ENCODE measurements at places on chromosomes 3 and 15. TPM values are rescaled to one million over a fixed set of nuclear protein-coding genes. Genes with fewer than 3 reads are reported as not detected.

- DNase-seq: no peak
Observed at GRCh38 chr3:172256101-172256734, 192.0 kb downstream of the GHSR start.

- DNase-seq: no peak
Observed at GRCh38 chr3:106367496-106367895, 498.7 kb upstream of the CBLB start.

Gene PRR23C
- not detected for total RNA-seq

- DNase-seq: no peak
Observed at GRCh38 chr3:69563151-69563550, 176.1 kb upstream of the MITF start.

- DNase-seq: no peak
Observed at GRCh38 chr3:3509665-3510064, 289.6 kb upstream of the LRRN1 start.

Gene DPPA2
- total RNA-seq: not detected

Gene XYLB
- total RNA-seq: 4.7 TPM

Gene GPR171
- not detected for total RNA-seq

Gene AGTR1
- total RNA-seq: not detected

- no peak for DNase-seq
Observed at GRCh38 chr3:66435989-66436388, 64.8 kb downstream of the LRIG1 start.

DNA sequence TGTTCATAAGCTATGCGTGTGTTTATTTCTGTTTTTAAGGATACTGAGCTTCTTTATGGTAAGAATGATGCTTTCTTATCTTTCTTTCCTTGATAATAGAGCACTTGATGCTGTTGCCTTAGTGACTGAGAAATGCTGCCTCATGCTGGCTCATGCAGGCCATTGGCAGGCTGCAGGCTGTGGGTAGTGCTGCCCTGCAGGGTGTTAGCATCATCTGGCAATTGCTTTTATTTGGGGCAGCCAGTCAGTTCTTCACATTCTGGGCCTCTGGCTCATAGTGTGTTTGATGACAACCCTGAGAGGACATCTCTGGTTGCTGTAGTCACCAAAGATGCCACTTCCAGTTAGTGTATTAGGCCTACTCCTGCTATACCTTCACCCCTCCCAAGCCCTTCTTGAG lies 66.2 kb upstream of the ONECUT1 start:
- DNase-seq: no peak

Gene CCR1
- total RNA-seq: not detected

GRCh38 chr15:88909956-88910831 lies 3.0 kb downstream of the MFGE8 start:
- DNase-seq: no peak

DNA sequence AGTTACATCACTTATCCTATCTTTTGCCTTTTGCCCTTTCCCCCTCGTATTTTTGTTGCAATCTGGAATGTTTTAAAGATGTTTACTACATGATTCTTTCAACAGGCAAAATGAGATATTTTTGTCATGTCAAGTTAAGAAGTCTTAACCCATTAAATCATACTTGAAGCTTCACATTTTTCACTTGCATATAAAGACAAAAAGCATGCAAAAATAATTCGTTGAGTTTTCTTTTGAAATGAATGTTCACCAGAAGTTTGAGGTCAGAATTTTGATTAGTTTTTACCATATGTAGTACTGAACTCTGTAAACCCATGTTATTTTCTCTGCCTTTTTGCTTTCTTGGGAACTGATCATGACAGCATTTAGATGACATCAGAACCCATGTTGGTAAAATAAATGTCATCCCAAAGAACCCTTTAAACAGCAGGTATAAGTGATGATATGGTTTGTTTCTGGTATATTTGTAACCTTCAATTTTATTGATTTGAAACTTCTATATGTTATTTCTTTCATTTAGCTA lies 188.5 kb downstream of the GHSR start:
- no peak for DNase-seq

DNA sequence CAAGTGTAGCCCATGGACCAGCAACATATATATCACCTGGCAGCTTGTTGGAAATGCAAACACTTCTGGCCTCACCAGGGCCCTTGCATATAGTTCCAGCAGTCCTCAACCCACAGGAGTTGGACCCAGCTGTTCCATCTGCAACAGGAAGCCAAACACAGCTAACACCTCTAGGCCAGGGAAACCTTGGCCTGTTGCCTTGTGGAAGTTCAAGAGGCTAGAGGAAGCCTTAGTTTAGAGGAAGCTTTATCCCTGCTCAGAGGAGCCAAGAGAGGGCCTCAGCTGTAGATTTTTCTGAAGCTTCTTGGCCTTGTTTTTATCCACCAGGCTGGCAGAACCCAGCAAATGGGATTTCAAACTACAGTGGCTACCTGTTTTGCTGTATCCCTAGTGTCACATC lies 11.4 kb downstream of the FHIT start:
- no peak for DNase-seq

Gene P3H2
- total RNA-seq: 19.6 TPM

GRCh38 chr3:5005367-5005766 lies 26.1 kb downstream of the BHLHE40 start:
- no peak for DNase-seq

Gene ZNF35
- 11.3 TPM for total RNA-seq

Gene IL5RA
- total RNA-seq: not detected

GRCh38 chr3:15845475-15845874 lies 47.7 kb upstream of the ANKRD28 start:
- no peak for DNase-seq

- no peak for DNase-seq
Observed at GRCh38 chr3:36297195-36297594, 83.1 kb upstream of the STAC start.

Gene ANKRD63
- 2.5 TPM for total RNA-seq

GRCh38 chr3:23937296-23937695 lies 7.8 kb upstream of the NR1D2 start:
- no peak for DNase-seq

DNA sequence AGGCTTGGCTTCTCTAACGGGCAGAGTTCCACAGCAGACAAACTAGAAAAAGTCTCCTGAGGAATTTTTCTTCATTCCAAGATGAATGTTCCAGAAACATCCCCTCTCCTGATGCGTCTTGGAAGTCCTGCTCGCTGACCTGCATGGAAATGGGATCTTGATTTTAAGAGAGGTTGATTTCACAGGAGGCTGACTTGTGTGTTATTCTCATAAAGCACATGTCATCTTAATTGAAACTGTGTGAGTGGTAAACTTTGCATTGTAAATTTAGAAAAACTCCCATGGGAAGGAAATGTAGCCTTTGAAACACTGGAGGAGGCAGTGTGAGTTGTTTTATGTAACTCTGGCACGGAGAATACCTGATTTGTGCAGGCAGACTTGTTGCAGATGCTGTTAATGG lies 337.8 kb upstream of the NR2E3 start:
- DNase-seq: no peak

Gene STARD9
- 12.0 TPM for total RNA-seq

- DNase-seq: no peak
Observed at GRCh38 chr3:102979682-102980354, 545.0 kb downstream of the ZPLD1 start.

DNA sequence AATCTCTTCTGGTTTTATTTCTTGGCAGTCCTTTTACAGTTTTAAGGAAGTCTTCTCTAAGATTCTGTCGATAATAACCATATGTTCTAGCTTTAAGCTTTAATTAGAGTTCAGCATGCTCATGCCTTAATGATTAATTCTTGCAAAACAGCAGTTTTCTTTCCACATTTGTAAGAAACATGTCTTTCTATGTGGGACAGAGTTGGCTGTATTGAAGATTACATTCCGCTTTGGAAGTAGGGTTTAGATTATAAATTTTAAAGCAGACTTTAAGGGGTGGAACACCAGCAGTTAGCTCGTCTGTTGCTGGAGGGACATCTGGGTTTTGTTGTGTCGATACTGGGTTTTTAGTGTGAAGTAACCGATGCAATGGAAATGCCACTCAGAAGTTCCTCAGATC lies 35.3 kb downstream of the SQOR start:
- no peak for DNase-seq

DNA sequence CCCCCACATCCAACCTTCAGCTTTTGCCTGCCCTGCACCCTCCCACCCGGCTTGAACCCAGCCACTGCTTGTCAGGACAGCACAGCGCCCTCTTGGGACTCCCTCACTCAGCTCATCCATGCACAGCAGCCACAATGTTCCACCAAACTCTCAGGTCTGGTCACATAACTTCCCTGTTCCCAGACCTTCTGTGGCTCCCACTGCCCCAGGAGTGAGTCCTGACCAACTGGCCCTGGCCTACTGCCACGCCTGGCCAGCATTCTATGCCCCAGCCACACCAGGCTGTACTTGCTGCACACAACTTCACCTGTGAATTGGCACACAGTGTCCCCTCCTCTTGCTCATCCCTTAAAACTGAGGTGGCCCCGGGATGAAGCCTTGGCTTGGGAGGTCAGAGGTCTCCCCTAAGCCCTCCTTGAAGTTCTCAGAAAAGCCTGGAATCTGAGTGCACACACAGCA lies 21.0 kb downstream of the PLXNB1 start:
- no peak for DNase-seq

Gene PP2D1
- not detected for total RNA-seq

GRCh38 chr15:94262201-94262600 lies 30.8 kb downstream of the MCTP2 start:
- no peak for DNase-seq

- no peak for DNase-seq
Observed at GRCh38 chr3:31777092-31777491, 204.0 kb downstream of the OSBPL10 start.

DNA sequence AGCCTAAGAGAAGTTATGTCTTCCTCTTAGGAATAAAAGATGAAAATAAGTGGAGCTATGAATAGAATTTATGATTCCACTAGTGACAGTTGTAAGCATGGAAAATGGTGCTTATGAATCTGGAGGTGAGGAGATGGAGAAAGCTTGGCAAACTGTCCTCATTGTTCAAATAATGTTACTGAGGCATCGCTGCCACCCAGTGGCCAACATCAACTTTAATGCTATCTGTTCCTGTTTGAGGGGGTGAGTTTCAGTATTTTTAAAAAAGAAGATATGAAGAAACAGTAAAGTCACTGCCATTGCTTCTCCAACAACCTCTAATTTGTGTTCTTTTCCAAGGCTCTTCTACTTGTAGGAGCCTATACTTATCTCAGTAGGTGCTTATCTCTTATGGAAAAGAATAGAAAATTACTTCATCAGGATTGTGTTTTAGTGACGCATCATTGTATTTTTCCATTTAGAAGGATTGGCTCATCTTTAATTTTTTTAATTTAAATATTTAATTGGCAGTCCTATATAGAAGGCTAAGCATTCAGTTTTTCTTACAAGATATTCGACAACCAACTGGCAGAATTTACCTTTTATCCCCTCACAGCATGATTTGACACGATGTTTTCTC lies 260.4 kb upstream of the P2RY1 start:
- peak; percentile 76 for DNase-seq

Gene CD200
- total RNA-seq: not detected

GRCh38 chr15:73240866-73241499 lies 127.8 kb downstream of the HCN4 start:
- peak; percentile 74 for DNase-seq

Gene CFAP100
- not detected for total RNA-seq

Gene TMEM266
- not detected for total RNA-seq

GRCh38 chr3:187942658-187943241 lies 197.5 kb upstream of the BCL6 start:
- no peak for DNase-seq

Gene PHLDB2
- total RNA-seq: 13.1 TPM

DNA sequence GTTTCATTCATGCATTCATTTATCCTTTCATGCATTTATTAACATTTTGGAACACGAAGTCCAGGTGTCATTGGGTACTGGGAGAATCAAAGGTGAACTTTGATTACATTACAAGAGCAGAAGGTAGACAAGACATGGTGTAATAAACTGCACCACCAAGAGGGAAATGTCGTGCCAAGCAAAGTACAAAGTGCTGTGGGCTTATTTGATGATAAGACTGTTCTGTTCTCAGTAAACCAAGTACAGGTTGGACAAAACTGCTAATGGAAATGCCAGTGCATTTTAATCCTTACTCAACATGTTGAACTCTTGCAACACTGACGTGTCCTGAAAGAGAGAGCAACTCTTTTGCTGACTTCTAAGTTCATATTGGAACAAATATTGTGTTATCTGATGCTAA lies 69.4 kb downstream of the MME start:
- DNase-seq: no peak

DNA sequence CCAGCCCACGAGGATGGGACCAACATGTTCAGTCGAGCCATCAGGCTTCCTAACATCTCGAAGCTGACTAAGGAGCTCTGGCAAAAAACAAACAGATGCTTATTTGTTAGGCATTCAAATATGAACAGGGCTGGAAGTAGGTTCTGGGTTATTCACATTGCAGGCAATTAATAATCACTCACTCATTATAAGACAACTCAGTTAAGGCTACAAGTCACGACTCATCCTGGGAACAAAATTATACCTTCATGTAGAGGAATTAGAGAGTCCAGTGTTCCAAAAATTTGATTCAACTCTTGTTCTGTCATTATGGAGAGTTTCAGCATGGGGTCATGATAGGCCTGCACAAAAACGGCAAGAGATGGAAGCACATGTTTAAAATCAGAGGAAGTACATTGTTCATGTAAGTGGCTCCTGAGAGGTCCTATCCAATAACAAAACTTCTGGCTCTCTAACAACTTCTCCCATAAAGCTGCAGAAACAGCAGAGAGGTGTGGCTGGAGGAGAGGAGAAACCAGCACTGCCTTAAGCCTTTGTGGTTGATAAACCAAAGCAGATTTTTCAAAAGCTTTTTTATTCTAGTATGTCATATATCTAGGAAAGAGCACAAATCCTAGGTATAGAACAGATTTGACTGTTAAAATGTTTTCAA lies 50.6 kb downstream of the ARHGEF3 start:
- no peak for DNase-seq

Gene C3orf85
- total RNA-seq: not detected

Gene CCDC14
- total RNA-seq: 81.0 TPM

DNA sequence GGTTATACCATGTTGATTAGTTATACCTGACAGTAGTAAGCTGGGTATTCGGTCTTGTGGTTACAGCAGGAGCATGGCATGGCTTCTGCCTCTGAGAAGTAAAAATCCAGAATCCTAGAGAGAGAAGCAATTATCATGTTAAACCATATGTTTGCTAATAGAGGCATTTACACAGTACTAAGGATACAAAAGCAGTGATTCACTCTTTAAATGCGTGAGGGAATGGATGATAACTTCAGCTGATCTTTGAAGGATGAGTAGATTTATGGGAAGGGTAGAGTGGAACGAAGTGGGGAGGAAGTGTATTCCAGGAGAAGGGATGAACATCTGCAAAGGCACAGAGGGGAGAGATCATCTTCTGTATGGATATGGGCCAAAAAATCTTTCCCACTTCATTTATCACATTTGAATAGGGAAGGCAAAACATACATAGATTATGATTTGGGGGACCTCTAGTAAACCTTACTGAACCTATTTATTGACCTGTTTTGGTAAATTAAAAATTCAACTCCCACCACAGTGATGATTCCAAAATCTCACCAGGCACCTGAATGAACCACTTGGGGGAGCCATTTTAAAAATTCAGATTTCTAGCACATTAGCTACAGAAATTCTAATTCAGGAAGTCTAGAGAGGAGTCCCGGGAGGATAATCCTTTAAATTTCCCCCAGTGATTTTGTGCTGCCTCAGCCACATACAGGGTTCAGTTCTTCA lies 35.1 kb downstream of the IGSF10 start:
- DNase-seq: peak; percentile 90

Measured in A673 (cell line).